NCI-H1436 (cell line): ENCODE measurements at places on chromosomes 6 and 20.

- DNase-seq, result no peak
Observed at GRCh38 chr6:35381132-35381531, 38.8 kb downstream of the PPARD start.

DNA sequence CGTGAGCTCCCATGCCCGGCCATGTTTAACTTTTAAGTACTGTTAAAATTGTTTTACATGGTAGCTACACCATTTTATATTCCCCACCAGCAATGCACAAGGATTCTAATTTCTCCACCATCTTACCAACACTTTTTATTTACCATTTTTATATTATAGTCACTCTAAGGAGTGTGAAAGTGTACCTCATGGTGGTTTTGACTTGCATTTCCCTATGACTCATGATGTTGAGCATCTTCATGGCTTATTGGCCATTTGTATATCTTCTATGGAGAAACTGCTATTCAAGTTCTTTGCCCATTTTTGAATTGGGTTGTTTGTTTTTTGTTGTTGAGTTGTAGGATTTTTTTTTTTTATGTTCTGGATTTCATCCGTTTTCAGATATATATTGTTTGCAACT, 15.6 kb upstream of the BPHL start:
- no peak for DNase-seq

- DNase-seq, result no peak
Observed at GRCh38 chr6:108712946-108713345, 135.3 kb upstream of the ARMC2 start.

DNA sequence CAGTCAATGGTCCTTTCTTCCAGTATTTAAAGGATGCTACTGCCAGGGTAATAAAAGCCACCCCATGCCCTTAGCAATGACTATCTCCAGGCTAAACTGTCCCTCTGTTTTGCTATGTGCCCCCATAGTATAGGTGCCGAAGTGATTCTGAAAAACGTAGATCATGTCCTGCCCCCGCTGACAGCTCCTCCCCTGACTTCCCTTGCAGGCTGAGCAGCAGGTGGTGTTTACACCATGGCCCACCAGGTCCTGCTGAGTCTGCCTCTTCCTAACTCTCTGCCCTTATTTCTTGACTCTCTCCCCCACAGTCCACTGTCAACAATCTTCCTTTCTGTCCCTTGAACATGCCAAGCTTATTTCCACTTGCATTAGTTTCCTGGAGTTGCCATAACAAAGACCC, 352.5 kb upstream of the TSHZ2 start:
- no peak for DNase-seq

DNA sequence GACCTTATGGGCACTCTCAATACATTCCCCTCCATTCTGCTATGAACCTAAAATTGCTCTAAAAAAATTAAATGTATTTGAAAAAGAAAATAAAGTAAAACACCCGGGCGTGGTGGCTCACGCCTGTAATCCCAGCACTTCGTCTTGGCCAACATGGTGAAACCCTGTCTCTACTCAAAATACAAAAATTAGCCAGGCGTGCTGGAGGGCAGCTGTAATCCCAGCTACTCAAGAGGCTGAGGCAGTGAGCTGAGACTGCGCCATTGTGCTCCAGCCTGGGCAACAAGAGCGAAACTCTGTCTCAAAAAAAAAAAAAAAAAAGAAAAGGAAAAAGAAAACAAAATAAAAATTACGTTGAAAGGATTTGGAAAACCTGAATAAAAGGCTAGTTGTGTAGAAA, 60.5 kb downstream of the CD164 start:
- DNase-seq, result no peak

- DNase-seq, result no peak
Observed at GRCh38 chr6:21826904-21827303, 233.4 kb downstream of the SOX4 start.

GRCh38 chr6:24833711-24834386, 35.1 kb upstream of the ARMH2 start:
- DNase-seq, result no peak

DNA sequence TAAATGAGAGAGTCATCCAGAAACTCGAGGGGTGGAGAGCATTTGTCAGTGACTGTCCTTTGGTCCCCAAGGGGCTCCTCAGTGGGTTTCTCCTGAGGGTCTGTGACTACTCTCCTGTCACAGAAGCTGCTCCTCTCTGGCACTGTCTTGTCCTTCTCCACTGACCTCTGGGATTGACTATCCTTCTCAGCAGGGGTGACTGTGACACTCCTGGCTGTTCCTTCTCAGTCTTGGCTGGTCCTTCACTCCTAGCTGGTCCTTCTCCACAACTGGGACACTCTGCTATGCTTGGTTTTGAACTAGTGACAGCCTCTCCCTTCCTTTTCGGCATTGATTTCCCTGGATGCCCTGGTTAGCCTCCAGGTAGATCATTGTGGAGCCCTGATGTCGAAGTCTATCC, 33.5 kb downstream of the DYNLT1 start:
- no peak for DNase-seq

DNA sequence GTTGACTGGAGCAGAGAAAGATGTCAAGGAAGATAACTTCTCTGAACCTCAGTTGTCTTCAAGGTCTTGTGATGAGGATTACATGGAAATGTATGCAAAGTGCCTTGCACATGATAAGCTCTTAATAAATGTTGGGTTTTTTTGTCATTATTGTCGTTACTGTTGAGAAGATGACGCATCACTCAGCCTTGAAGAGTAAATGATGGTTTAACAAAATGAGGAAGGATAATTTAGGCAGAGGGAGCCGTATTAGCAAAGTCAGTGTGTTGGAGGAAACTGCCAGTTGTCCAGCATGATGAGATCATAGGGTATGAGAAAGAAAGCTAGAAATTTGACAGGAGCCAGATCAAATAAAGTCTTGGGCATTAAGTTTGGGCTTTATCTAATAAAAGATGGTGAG, 8.8 kb upstream of the SUPT3H start:
- DNase-seq, result no peak

DNA sequence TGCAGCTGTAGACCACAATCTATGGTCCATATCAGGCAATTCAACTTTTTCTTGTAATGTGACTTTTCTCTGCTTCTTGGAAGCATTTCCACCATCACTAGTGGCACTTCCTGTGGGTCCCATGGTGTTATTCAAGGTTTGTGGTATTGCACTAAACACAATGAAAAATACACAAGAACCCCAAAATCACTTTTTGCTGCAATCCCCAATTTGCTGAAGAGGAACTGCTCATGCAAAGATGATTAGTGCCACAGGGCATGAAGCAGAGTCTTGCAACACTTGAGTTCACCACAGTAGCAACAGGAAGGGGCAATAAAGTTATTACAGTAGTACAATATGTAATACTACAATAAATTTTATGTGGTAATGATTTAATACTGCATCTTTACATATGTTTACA, 16.8 kb upstream of the TAAR1 start:
- no peak for DNase-seq

- no peak for DNase-seq
Observed at GRCh38 chr6:65289491-65289890, 417.5 kb downstream of the EYS start.

DNA sequence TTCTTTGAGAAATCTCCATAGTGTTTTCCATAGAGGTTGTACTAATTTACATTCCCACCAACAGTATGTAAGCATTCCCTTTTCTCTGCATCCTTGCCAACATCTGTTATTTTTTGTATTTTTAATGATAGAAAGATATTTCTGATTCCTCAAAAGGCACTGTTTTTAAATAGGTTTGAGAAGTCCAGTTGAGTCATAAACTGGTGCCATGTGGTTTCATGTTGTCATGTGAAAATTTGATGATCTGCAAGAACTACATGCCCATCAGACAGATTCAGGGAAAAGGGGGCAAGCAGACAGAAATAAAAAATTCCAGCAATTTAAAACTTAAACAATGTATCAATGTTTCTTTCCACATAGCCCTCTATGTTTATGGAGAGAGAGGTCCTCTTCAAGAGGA, 227.5 kb downstream of the KCNQ5 start:
- no peak for DNase-seq

DNA sequence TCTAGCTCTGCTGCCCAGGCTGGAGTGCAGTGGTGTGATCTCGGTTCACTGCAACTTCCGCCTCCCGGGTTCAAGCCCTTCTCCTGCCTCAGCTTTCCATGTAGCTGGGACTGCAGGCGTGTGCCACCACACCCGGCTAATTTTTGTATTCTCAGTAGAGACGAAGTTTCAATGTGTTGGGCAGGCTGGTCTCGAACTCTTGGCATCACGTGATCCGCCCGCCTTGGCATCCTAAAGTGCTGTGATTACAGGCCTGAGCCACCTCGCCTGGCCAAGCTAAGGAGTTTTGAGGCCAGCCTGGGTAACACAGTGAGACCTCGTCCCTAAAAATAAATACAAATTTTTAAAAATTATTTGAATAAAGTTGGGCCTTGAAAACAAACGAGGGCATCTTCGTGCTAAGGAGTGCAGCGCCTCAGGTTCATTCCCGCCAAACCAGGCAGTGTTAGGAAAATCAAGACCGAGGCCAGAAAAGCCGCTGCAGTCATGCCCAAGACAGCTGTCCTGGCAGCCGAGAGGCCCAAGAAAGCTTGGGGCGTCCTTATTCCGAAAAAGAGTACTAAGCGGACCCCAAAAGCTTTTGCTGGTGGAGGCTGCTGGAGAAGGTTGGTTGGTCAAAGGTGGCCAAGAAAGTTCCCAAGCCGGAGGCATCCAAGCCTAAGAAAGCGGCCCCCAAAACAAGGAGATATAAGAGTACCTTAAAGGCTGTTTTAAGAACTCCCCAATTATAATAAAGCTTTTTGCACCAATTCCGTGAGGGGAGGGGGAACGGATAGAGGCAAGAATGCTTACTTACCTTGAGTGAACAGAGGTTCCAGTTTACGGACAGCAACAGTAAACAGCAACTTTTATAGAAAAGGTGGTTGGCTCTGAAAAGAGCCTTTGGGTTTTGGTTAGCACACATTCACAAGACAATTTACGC, 109.0 kb downstream of the HFE start:
- DNase-seq, result no peak

GRCh38 chr6:79650950-79651349, 19.8 kb downstream of the SH3BGRL2 start:
- DNase-seq, result no peak

GRCh38 chr6:141653590-141653989, 479.1 kb upstream of the GJE1 start:
- DNase-seq, result no peak

- DNase-seq, result no peak
Observed at GRCh38 chr6:84057908-84058307, 24.3 kb downstream of the MRAP2 start.

GRCh38 chr6:166721576-166721975, 94.5 kb upstream of the RPS6KA2 start:
- DNase-seq, result no peak

- DNase-seq, result no peak
Observed at GRCh38 chr20:63321148-63321831, 28.3 kb downstream of the COL20A1 start.

GRCh38 chr20:25551413-25552215, 33.7 kb downstream of the NINL start:
- DNase-seq, result no peak

- no peak for DNase-seq
Observed at GRCh38 chr6:79646006-79646405, 14.9 kb downstream of the SH3BGRL2 start.

DNA sequence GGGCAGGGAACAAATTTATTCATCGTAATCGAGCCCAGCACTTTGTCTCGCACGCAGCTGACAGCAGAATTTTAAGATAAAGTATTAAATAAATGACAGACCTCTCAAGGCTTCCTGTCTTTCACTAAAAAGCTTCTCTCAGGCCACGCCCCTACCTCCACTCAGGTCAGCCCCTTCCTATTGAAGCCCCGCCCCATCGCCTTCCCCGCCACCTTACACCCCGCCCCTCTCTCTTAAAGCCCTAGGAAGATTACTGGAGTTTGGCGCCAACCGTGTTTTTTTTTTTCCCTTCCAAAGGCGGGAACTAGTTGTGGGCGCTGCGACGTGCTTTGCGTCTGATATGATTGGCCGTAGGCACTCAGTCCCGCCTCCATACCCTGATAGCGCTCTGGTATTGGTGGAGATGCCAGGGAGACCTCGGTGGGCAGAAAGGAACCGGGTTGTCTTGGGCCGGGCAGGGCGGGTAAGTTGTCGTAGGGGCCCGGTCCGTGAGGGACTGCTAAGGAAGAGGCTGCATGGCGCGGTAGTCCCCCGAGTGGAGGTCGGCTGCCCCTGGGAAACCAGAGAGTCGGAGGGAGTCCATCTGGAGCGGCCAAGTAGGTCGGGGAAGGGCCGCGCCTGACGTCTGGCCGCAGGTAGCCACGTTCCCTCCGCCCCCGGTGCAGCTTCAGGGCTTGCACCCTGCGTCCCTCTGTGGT, at the start of gene CASP8AP2:
TSS of gene CASP8AP2 (plus strand) at position 409 of the 698 bp plus-strand sequence.
- peak; percentile 99 for DNase-seq

GRCh38 chr6:31214516-31214915, 44.0 kb upstream of the POU5F1 start:
- DNase-seq, result no peak

- no peak for DNase-seq
Observed at GRCh38 chr6:14711704-14712379, 534.0 kb upstream of the JARID2 start.

DNA sequence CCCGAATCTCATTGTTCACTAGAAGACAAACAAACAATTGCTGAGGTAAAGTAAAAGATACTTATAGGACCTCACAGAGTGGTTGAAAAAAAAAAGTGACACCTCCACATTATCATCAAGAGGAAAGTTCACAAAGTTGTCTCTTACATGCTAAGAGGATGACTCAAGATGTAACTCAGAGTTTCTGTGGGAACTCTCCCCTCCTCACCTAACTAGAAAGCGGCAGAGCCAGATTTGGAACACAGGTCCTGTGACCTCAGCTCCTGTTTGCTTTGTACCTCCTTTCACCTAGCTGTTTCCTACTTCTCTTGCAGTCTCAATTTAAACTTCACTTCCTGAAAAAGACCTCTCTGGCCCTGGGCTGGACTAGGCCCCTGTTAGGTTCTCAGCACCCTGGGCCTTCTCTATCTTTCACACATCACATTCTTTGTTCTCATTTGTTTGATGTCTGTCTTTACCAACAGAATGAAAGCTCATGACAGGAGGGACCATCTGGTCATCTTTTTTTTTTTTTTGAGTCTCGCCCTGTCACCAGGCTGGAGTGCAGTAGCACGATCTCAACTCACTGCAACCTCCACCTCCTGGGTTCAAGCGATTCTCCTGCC, 60.8 kb downstream of the CD24 start:
- DNase-seq, result no peak

GRCh38 chr6:55320696-55321086, 6.6 kb upstream of the GFRAL start:
- DNase-seq, result no peak
